ENCODE measurements at places on chromosomes 7 and 10.

- no peak for DNase-seq
Measured at GRCh38 chr7:50553973-50554372, 11.2 kb downstream of the DDC start.

DNA sequence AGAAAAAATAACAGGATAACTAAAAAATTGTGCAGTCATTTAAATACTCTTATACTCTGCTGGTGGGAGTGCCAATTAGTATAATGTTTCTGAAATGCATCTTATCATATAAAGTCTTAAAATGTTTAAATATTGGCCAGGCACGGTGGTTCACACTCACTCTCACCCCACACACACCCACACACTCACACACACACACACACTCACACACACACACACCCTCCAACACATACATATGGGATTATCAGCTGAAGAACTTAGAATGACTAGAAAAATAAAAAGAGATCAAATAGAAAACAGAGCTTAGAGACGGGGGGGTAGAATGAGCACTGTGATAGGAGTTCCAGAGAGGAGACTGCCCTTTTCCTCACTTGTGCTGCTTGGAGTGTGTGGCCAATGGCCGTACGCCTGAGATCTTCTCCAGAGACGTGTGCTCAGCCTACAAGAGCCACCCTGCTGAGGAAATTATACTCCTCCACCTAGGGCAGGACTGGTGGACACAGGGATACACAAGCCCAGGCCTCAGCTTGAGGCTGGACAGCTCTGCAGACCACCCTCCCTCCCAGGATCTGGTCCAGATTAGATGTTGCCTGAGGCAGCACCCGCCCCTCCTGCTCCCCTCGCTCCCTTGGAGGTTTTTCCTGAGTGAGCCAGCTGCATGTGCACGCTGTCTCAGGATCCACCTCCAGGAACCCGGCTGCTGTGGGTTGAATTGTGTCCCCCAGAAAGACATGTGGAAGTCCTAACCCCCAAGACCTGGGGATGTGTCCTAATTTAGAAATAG is 26.5 kb upstream of the PRKAG2 start:
- no peak for DNase-seq

- no peak for DNase-seq
Measured at GRCh38 chr10:104450954-104451353, 97.3 kb downstream of the CFAP58 start.

DNA sequence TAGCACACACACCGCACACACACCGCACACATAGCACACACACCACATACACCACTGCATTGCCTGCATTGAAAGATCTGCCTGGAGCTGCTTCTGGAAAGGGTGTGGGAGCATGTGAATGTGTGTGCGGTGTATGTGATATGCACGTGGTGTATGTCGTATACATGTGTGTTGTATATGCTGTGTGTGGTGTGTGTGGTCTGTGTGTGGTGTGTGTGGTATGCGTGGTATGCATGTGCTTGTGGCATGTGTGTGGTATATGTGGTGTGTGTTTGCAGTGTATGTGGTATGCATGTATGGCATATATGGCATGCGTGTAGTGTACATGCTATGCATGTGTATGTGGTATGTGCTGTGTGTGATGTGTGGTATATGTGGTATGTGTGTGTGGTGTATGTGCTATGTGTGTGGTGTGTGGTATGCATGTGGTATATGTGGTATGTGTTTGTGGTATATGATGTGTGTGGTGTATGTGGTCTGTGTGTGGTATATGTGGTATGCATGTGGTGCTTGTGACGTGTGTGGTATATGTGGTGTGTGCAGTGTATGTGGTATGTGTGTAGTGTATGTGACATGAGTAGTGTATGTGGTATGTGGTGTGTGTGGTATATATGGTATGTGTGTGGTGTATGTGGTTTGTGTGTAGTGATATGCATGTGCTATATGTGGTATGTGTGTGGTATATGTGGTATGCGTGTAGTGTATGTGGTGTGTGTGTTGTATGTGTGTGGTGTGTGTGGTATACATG is 176.2 kb downstream of the WDR37 start:
- DNase-seq = no peak

DNA sequence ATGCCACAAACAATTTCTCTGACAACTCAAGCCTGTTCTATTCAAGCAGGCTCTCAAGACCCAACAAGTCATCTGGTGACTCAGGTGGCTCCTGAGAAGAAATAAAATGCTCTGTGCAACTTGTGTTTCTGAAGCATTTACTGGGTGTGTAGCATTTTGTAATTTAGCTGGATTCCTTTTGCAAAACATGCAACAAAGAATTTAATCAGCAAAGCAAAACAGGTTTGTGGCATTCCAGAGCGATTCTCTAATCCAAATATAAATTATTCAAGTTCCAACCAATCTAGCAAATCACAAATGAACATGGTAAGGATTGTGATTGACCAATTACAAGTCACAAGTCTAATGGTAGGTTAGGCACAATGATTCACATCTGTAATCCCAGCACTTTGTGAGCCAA is 39.8 kb upstream of the C10orf67 start:
- no peak for DNase-seq

GRCh38 chr10:32050177-32050576 is 6.0 kb downstream of the KIF5B start:
- DNase-seq = no peak

DNA sequence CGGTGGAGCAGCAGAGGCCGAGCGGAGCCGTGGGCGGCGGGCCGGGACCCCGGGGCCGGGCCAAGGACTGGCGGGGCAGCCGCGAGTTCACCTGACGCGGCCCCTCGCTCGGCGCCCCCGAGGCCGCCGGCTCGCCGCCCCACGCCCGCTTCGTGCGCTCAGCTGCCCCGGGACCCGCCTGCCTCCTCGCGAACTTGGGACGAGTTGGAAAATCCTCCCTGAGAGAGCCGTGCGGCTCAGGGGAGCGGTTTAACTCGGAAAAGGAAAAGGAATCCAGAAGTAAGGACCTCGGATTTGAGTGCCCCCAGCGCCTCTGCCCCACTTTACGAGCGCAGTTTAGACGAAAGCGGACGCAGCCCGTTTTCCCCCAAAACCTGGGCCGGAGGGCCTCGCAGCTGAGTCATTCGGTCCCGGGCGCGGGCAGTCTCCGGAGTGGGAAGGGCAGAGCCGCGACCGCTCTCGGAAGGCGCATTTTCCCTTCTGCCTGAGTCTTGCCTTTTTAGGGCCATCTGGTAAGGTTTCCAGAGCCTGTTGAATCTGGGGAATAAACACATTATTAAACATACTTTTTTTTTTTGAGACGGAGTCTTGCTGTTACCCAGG is 744 bp downstream of the CREM start:
- DNase-seq = peak; percentile 53

- DNase-seq = no peak
Measured at GRCh38 chr7:18889436-18889835, 228.0 kb downstream of the TWIST1 start.

DNA sequence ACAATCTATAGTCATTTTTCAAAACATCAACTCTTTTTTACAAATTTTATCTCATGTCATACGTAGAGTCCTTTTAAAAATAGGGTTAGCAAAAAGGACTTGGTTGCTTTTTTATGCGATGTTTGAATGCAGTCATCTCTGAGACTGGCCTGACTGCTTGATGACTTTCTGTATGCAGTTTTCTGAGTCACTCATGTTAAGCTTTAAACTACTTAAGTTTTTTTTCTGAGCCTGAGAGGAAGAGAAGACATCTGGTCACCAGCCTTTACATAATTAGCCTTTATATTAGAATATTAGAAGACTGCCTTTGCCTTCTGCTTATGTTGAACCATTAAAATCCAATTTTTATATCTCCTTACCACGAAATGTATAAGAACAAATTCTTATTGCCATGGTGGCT is 834.4 kb upstream of the MBL2 start:
- no peak for DNase-seq

DNA sequence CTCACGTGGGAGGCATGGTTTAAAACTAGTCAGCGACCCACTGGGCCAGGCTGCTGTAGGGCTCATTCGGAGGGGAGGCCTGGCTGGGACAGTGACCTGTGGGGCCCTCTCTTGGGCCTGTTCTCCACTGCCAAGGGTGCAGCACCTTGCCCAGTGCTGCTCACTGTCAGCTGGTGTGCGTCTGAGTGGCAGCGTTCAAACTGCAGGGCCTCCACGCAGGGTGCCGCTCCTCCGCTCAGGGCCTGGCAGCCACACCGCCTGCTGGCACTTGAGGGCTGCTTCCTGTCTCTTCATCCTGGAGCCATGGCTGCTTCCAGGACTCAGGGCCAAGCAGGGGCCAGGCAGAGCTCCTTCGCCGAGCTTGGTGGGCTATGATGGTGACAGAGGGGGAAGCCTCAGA is 18.3 kb downstream of the ADAMTS14 start:
- DNase-seq = no peak

DNA sequence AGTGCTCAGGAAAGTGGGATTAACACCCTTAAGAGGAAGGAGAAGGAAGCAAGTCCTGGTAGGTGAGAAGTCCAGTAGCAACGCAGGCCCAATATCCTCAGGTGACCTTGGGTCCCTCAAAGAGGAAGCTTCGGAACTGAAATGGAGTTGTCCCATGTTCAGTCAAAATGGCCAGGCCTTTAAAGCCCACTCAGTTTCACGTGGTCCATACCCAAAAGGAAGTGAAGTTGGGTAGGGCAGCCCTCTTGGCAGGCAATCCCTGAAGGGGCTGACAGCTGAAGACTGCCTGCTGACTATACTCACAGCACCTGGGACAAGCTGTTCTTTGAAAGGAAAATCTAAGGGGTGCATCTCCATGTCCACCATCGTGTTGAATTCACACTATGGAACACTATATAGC is 3.0 kb downstream of the GSAP start:
- no peak for DNase-seq

DNA sequence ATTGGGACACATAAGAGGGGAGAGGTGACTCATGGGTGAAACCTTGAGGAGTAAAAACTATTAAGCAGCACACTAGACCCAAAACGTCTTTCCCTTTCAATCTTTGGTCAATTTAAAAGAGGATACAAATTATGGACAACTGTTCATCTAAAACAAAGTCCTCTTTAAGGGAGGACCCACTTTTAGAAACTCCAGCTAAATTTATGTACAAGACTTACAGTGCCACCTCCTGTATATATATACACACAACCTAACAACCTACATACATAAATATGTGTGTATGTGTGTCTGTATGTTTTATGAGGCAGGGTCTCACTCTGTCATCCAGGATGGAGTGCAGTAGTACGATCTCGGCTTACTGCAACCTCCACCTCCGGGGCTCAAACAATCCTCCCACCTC is 18.1 kb upstream of the ZC3HAV1 start:
- DNase-seq = no peak

- DNase-seq = no peak
Measured at GRCh38 chr7:151590071-151590849, 70.6 kb upstream of the RHEB start.

DNA sequence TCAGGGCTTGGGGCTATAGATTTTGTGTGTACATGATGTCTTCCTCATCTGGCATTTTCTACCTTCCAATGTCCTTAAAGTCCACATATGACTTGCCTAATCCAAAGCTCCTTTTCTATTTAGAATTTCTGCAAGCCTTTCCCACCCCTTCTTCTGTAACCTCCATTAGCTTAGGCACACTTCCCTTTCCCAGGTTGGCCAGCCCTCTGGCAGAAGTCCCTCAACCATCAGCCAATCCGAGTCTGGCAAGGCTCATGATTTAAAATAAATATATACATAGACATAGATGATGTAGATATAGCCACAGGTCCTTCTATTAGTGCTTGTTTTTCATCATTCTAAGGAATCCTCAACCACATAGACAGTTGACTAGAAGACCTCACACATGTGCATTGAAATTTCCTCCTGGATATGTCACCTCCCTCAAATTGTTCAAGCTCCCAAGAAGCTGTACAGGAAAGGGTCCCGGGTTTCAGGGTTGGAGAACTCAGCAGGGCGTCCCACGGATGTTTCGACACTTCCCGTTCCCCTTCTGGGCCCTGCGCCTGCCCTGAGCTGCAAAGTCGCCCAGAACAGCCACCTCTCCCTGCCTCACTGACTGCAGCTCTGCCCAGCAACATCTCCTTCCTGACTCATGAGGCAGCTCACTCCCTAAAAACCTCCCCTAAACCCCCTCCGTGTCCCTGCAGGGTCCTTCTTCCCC is 20.4 kb upstream of the PIK3AP1 start:
- DNase-seq = no peak

GRCh38 chr7:11911900-11912299 is 79.9 kb upstream of the THSD7A start:
- DNase-seq = no peak

DNA sequence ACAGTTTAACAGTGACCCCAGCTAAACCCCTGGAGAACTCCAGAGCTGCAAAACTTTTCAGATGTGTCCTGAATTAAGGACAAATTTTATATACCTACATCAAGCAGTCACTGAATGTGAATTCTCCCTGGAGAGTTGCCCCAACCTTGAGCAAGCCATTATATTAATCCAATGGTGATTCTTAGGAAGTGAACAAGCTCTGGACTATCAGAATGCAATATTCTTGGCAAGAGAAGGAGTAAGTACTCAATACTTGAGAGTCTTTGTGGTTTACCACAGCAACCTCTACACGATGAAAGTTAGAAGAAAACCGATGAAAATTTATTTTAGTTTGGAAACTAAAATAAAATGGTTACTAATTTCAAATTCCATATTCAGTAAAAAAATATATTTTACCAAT is 19.3 kb upstream of the ZNF365 start:
- DNase-seq = no peak

DNA sequence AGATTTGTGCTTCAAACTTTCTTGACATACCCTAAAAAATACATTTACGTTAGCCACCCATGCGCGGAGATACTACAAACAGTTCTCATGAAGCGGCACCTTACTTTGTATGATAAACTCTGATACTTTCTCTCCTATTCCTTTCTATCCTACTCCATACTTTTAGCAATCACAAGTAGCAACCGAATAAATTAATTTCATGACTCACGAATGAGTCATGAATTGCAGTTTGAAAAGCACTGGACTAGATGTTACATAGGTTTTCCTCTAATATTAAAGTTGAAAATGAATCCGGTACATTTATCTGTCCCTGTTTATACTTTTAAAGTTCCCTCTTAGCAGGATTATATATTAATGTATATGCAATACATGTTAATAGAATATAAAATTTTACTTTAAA is 67.6 kb downstream of the CUBN start:
- DNase-seq = no peak

DNA sequence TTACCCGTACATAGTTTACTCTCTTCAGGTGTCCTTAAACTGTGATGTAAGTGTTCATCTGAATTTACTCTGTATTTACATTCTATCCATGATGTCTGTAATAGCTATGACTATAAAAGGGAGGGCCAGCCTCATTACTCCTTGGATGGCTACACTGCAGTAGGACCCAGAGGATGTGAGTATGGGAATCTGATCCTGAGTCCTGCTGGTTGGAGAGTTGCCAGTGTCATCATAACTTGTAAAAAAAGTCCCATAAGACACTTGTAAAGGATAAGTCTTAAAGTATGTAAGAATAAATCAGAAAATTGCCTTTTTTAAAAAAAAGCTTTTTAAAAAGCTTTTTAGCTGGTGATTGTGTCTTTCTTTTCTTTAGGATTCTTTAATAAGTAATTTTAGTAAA is 95.4 kb downstream of the PPP1R9A start:
- DNase-seq = no peak

DNA sequence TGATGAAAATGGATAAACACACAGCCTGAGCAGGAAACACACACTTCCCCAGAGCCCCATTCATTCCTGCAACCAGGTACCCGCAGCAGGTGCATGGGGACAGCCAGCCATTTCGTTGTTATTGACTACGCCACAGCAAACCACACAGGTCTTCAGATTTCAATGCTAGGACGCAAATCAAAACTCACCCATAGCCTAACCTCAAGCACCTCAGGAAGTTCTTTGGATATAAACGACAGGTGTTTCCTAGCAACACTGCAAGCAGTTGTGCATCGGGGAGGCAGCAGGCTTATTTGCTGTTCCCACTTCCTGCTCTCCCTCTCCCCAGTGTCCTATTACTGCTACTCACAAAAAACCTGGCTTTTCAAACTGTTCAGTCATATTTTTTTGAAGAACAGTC is 176.5 kb upstream of the FRMD4A start:
- DNase-seq = peak; percentile 82

Data from stimulated activated naive CD4-positive, alpha-beta T cell (primary cell).